Smooth muscle cell of bladder (primary cell): ENCODE measurements at places on chromosomes 4 and X. TPM values are rescaled to one million over a fixed set of nuclear protein-coding genes. Genes with fewer than 3 reads are reported as not detected.

TRIM75 gene
- not detected in 2 replicates for total RNA-seq

RHOH gene
- under 0.01 and 0.09 TPM in 2 replicates for total RNA-seq

WWC2 gene
- 26.3 and 31.2 TPM in 2 replicates for total RNA-seq

AMBN gene
- total RNA-seq = not detected in 2 replicates

DKC1 gene
- 24.7 and 36.7 TPM in 2 replicates for total RNA-seq

GUCY1A1 gene
- total RNA-seq = 0.71 and 1.2 TPM in 2 replicates

NEIL3 gene
- 1.3 and 1.8 TPM in 2 replicates for total RNA-seq

DIPK2B gene
- total RNA-seq = 0.18 TPM in 1 of 2 replicates, not detected in the other

PARM1 gene
- total RNA-seq = 1.00 and 2.0 TPM in 2 replicates

FHDC1 gene
- total RNA-seq = 0.18 and 0.28 TPM in 2 replicates

LAMTOR3 gene
- 19.5 and 27.5 TPM in 2 replicates for total RNA-seq

IQSEC2 gene
- 5.1 and 7.4 TPM in 2 replicates for total RNA-seq

ARAP2 gene
- total RNA-seq = 1.3 and 1.4 TPM in 2 replicates

TNIP3 gene
- total RNA-seq = under 0.01 and 0.28 TPM in 2 replicates

RAB41 gene
- not detected in 2 replicates for total RNA-seq

EDA gene
- total RNA-seq = 0.14 and 0.18 TPM in 2 replicates

GABRE gene
- 34.1 and 58.4 TPM in 2 replicates for total RNA-seq

SLC4A4 gene
- total RNA-seq = 9.2 and 25.9 TPM in 2 replicates

ZNF330 gene
- 36.6 and 42.0 TPM in 2 replicates for total RNA-seq

FAM236C gene
- not detected in 2 replicates for total RNA-seq

MAOA gene
- 4.8 and 9.0 TPM in 2 replicates for total RNA-seq

CXorf49 gene
- not detected in 2 replicates for total RNA-seq

MAGEA9B gene
- total RNA-seq = 0.14 TPM in 1 of 2 replicates, not detected in the other

DCHS2 gene
- total RNA-seq = under 0.01 TPM in 2 replicates

FAM156B gene
- 12.1 and 12.9 TPM in 2 replicates for total RNA-seq

HEPH gene
- 3.1 and 15.1 TPM in 2 replicates for total RNA-seq

APLN gene
- 0.43 and 4.3 TPM in 2 replicates for total RNA-seq

PDLIM3 gene
- total RNA-seq = 15.8 and 28.3 TPM in 2 replicates

GRPEL1 gene
- 29.4 and 41.4 TPM in 2 replicates for total RNA-seq

ATP10D gene
- total RNA-seq = 21.3 and 29.5 TPM in 2 replicates

GNRHR gene
- not detected in 2 replicates for total RNA-seq

PDGFRA gene
- 425 and 502 TPM in 2 replicates for total RNA-seq

STATH gene
- 0.14 TPM in 1 of 2 replicates, not detected in the other for total RNA-seq

MAGEB1 gene
- total RNA-seq = not detected in 2 replicates

RNF113A gene
- total RNA-seq = 16.5 and 17.4 TPM in 2 replicates

TDO2 gene
- total RNA-seq = 0.92 and 1.7 TPM in 2 replicates

PHOX2B gene
- not detected in 2 replicates for total RNA-seq

CXCL6 gene
- 32.7 and 66.7 TPM in 2 replicates for total RNA-seq

ZDHHC15 gene
- total RNA-seq = under 0.01 TPM in 2 replicates

FAM47E gene
- total RNA-seq = 0.28 and 1.4 TPM in 2 replicates

ZIC3 gene
- not detected in 2 replicates for total RNA-seq

PHKA2 gene
- total RNA-seq = 9.0 and 11.8 TPM in 2 replicates

MMRN1 gene
- total RNA-seq = 0.14 and 0.28 TPM in 2 replicates

HNRNPD gene
- 17.0 and 19.2 TPM in 2 replicates for total RNA-seq

TLL1 gene
- total RNA-seq = 0.09 and 0.14 TPM in 2 replicates

HSPA4L gene
- total RNA-seq = 4.0 and 8.3 TPM in 2 replicates

PCYT1B gene
- 0.28 and 0.46 TPM in 2 replicates for total RNA-seq

ZNF630 gene
- total RNA-seq = 1.7 and 2.1 TPM in 2 replicates
